Posterior cingulate gyrus (tissue), 11 donors: ENCODE measurements at places on chromosomes 12 and 14.

DNA sequence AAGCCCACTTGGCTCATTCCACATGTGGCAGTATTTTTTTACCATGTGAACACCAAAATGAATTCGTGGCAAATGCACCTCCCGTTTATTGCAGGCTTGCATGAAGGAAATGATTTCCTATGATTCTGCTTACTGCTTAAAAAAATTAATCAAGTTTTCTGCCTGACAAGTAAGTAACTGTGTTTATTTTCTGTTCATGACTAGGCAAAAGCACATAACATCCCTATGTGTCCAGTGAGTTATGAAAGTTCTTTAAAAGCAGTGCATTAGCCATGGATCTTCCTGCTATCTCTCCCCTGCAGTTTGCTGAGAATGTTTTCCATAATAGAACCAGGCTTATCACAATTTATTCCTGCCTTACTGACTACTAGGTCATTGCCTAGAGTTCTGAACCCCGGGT lies 20.4 kb downstream of the GPR65 start:
- no peak for DNase-seq

GRCh38 chr14:92754966-92755365 lies 6.5 kb upstream of the LGMN start:
- no peak for DNase-seq

- no peak for DNase-seq
These were observed 7.6 kb upstream of the LGR5 start for GRCh38 chr12:71431991-71432390.

DNA sequence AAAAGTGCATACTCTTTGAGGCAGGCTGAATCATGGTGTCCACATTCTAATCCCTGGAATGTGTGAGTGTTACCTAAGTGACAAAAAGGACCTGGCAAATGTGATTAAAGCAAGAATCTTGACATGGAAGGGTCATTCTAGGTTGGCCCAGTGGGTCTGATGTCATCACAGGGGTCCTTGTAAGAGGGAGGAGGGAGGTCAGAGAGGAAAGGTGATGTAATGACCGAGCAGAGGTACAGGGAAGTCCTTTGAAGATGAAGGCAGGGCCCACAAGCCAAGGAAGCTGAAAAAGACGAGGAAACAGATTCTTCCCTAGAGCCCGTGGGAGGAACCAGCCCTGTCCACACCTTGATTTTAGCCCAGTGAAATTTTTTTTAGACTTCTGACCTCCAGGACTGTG lies 60.1 kb downstream of the MAP1LC3B2 start:
- DNase-seq, result no peak

GRCh38 chr14:90900476-90901083 lies 84.3 kb upstream of the TTC7B start:
- no peak for DNase-seq

DNA sequence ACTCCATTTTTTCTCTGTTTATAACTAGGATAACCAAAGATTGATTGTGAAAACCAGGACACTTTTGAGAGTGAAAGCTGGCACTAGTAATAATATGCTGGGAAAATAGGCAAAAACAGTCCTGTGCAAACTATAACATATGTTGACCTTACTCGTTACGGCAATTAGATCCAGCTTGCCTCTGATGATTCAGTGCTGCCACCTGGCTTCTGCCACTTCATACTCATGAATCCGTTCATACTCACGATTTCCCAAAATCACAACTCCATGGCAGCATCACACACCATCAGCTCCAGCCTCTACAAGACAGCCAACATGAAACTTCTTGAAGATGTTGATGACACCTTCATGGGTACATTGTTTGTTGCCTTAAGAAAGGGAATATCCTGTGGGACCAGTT lies 49.1 kb upstream of the CAND1 start:
- DNase-seq, result no peak

DNA sequence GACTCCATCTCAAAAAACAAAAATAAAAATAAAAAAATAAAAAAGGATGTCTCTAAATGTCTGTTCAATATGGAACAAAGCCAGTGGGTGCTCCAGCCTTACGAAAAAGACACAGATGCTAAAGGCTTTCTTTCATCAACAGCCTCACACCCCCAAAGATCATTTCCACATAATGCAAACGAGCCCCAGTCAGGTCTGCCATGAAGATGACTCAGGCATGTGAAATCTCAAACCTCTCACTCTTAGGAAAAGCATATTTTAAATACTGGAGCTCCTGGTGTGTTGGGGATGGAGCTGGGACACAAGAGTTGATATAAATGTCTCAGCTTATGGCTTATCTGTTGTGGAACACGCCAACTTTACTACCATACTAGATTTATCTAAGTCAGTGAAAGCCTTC lies 49.9 kb upstream of the PLXNC1 start:
- DNase-seq, result no peak

DNA sequence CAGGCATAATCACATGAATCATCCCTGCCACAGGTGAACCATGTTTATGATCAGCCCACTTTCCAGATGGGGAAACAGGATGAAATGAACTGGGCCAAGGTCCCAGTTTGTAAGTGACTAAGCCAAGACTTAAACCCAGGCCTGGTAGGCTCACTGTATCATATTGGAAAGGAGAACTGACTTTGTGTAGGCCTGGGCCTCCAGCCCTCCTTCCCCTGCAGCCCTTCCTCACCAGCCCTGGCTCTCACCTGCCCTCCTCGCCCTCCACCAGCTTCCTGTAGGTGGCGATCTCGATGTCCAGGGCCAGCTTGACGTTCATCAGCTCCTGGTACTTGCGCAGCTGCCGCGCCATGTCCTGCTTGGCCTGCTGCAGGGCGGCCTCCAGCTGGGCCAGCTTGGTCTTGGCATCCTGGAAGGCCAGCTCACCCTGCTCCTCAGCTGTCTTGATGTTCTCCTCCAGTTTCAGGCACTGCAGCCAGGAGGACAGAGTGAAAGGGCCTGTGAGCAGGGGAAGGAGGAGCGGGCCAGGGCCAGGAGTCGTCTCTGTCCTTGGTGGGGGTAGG lies 19.8 kb downstream of the KRT80 start:
- no peak for DNase-seq

GRCh38 chr14:21863289-21863688 lies 189.7 kb upstream of the OR4E1 start:
- DNase-seq, result no peak

DNA sequence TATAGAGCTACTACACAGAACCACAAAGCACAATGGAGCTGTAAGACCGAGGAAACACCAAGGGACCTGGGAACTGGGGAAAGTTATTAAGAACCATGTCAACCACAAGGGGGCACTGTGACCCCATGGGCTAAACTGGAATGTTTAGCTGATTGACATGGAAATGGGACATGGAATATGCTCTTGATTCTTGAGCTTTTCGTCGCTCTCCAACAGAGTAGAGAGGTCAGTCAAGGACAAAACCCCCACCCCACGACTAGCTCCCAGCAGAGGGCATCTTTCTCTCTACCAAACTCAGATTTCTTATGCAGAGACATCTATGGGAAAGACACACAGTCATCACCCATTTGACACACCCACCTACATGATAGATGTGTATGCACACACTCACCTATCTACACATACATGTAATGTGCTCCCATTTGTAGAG lies 10.1 kb downstream of the NDRG2 start:
- no peak for DNase-seq

- DNase-seq, result no peak
These were observed 6.0 kb downstream of the ALKBH2 start for GRCh38 chr12:109087250-109087649.

DNA sequence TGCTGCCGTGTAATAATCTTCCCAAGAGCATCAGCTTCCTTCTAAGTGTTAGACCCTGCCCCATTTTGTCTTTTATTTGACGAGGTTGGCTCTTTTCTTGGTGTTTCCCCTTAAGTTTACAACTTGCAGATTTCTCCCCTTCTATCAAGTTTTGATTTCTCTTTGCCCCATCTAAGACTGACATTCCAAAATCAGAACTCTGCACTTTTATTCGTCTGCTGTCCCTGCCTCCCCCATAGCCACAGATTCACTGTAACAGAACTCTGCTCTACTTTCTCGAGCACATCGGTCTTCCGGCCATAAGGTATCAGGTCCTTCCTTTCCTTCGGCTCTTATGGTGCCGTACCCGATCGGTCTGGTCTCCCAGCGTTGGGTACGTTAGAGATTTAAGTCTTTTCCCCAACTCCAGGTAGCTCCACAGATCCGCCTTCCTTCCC lies 563 bp downstream of the DCP1B start:
- DNase-seq, result no peak
